ENCODE measurements at places on chromosomes 13 and 19.
A peak's percentile ranks its signal among the peaks of the same experiment; 100 is the strongest.

DNA sequence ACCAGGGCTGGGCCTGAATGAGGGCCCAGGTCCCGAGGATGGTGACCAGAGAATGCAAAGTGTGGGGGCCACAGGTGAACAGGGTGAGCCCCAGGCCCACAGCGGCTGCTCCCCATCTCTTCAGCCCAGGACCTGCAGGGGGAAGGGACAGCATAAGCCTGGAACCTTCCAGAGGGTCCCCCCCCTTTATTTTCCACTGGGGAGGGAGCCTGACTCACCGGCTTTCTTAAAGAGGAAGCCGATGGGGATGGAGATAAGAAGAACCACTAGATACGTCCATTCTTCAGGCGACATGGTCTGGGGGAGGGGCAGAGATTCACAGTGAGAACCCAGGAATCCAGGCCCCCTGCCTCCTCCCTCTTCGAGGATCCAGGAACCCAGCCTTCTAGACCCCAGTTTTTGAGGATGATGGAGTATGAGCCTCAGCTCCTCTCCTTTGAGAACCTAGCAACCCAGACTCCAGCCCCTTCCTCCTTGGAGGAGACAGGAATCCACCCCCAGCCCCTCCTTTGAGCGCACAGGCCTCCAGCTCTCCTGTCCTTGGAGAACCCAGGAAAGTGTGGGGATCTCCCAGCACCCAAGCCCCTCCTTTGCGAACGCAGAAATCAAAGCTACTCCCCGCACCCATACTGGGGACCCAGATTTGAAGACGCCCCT lies 1.0 kb downstream of the MBOAT7 start:
- H3K4me3 ChIP-seq: peak overlapping the region; percentile 93
- H3K36me3 ChIP-seq: peaks cover 30% of the 10 kb centered on the region
- peak overlapping the region; percentile 93 for H3K27ac ChIP-seq
- H3K4me1 ChIP-seq: peaks cover 38% of the 10 kb centered on the region
- DNase-seq: no peak

DNA sequence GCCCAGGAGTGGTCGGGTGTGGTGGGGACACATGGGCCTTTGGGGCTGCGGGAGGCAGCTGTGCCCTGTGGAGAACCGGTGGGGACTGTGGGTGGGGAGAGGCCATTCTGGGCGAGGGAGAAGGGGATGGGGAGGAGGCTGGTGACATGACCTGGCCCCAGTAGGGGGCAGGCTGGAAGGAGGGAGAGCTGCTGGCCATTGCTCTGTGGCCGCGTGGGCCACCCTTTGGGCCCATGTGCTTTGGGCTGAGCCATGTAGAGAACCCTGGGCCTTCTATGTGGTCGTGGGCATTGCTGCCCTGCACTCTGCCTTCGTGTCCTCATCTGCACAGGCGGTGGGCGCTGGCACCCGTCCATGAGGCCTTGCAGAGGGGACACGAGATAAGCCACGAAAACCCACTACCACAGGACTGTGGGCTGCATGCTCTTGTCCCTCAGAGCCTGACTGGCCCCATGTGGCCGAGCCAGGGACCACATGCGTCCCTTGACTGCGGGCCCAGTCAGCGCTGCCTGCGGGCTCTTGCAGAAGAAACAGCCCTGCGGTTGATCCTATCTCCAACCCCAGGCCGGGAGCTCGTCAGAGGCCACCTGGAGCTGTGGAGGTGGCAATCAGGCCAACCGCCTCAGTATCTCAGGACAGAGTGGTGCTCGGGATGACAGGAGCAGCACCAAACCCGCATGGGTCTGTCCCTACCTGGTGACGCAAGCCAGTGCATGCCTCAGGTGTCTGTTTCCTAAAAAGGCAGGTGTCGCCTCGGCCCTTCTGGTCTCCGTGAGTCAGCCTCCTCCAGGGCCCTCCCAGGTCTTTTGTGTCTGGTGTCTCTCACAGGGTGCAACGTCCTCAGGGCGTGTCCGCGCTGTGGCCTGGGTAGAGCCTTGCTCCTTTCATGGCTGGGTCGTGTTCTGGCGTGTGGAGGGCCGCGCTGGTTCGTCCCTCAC lies 14.3 kb downstream of the FZR1 start:
- peaks cover 26% of the 10 kb centered on the region for H3K36me3 ChIP-seq
- no peak overlapping the region for H3K4me3 ChIP-seq
- DNase-seq: no peak
- peaks cover 3% of the 10 kb centered on the region for H3K27me3 ChIP-seq
- peaks cover 33% of the 10 kb centered on the region for H3K4me1 ChIP-seq

- no peak overlapping the region for H3K4me3 ChIP-seq
- no peak overlapping the region for H3K27ac ChIP-seq
- H3K36me3 ChIP-seq: no peaks in the 10 kb centered on the region
- H3K4me1 ChIP-seq: no peaks in the 10 kb centered on the region
These were observed 100.2 kb upstream of the RFC3 start for GRCh38 chr13:33717775-33718174.

GRCh38 chr13:53182724-53183123 lies 154.1 kb downstream of the OLFM4 start:
- H3K36me3 ChIP-seq: peaks cover 11% of the 10 kb centered on the region
- H3K27ac ChIP-seq: no peak overlapping the region
- DNase-seq: no peak

- H3K36me3 ChIP-seq: peaks cover 59% of the 10 kb centered on the region
- peaks cover 12% of the 10 kb centered on the region for H3K4me1 ChIP-seq
- no peak overlapping the region for H3K4me3 ChIP-seq
- no peak for DNase-seq
These were observed 12.1 kb downstream of the ZBTB7A start for GRCh38 chr19:4054441-4055208.

DNA sequence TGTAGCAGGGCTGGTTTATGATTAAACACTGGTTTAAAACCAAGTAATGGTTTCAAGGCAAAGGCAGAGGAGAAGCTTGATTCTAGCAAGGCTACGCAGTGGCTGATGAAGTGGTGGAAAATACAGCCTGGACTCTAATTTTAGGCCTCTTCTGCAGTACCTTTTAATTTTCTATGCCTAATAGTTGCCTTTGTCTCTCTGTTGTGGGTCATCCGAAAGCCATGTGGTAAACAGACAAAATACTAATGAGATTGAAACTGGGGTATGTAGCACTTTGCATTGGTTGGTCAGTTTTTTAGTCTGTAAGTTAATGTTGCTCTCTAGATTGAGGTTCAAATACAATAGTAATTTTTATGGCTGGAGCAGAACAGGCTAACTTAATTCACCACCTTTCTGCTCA lies 3.3 kb downstream of the LMO7 start:
- no peak overlapping the region for H3K4me3 ChIP-seq
- DNase-seq: no peak

DNA sequence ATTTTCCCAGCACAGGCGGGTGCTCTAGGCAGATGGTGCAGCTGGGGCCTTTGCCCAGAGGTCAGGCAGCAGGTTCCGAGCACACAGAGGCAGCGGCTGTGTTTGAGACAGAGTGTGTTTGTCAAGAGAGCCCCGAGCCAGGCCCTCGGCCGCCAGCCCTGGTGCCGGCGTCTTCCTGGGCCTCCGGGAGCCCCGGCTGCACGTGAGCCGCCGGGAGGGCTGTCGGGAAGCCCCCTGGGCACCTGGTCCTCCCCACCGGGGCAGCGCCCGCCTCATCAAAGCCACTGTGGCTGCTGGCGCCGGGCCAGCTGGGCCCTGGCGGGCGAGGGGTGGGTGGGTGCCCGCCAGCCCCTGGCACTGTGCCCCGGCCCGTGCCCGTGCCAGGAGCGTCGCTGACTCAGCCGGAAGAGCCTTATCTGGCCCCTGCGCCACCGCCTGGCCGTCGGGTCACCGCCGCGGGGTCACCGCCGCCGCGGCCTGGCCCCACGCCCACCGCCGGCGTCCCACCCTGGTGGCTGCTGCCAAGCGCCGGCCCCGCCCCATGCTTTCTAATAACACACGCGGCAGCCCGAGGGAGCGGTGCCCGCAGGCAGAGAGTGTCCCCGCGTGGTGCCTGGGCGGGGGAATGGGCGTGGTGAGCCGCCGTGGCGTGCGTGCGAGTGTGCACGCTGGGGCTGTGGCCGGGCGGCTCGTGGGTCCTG lies 14.9 kb downstream of the ARID3A start:
- peak overlapping the region; percentile 94 for H3K27ac ChIP-seq
- H3K36me3 ChIP-seq: peaks cover 82% of the 10 kb centered on the region
- peaks cover 36% of the 10 kb centered on the region for H3K4me1 ChIP-seq
- no peak overlapping the region for H3K4me3 ChIP-seq

- H3K4me3 ChIP-seq: no peak overlapping the region
- peaks cover 27% of the 10 kb centered on the region for H3K4me1 ChIP-seq
- peaks cover 67% of the 10 kb centered on the region for H3K36me3 ChIP-seq
- DNase-seq: no peak
- H3K27me3 ChIP-seq: peaks cover 3% of the 10 kb centered on the region
- H3K27ac ChIP-seq: no peak overlapping the region
These were observed 4.8 kb downstream of the ZNF304 start for GRCh38 chr19:57355916-57356315.

DNA sequence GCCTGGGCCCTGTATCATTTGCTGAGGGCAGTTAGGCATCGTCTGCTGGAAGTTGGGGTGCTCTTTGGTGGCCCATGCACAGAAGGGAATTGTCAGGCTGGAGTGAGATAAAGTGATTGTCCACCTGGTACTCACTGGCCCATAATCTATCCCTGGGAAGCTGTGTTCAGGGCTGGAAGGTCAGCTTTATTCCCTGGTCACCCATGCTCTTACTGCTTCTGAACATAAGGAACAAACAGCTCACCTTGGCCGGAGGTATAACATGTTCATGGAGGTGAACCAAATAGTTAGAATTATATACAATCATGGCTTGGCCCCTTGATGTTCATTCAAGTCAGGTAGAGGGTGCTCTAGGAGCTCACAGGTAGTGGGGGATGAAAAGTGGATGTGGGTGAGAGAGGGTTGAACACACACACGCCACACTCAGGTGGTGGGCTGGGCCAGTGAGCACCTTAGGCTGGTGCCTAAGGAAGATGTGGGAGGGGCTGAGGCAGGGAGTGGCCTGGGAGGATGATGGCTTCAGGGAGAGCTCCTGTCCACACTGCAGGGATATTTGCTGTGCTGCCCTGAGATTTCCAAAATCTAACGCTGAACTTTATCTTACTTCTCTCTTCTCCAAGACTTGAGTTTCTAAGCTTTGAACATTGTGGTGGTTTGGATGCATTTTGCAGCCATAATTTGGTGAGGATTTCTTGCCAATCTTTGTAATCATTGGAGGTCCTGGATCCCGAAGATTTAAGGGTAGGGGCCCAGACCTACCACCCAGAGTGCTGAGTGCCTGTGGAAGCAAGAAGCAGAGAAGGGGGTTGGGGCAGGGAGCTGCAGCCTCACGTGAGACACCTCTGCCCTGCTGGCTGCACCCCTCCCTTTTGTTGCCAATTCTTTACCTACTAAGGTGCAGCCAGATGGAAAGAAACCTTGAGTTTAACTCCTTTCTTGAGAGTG lies 420.6 kb downstream of the ZNF536 start:
- H3K36me3 ChIP-seq: no peaks in the 10 kb centered on the region
- peaks cover 6% of the 10 kb centered on the region for H3K4me1 ChIP-seq
- H3K4me3 ChIP-seq: no peak overlapping the region
- DNase-seq: no peak

GRCh38 chr19:37361994-37362393 lies 8.9 kb upstream of the ZNF527 start:
- no peak for DNase-seq
- H3K4me1 ChIP-seq: no peaks in the 10 kb centered on the region
- H3K27me3 ChIP-seq: peaks cover 3% of the 10 kb centered on the region
- no peak overlapping the region for H3K27ac ChIP-seq
- H3K4me3 ChIP-seq: no peak overlapping the region
- peaks cover 98% of the 10 kb centered on the region for H3K36me3 ChIP-seq

- DNase-seq: no peak
- H3K27ac ChIP-seq: no peak overlapping the region
- peaks cover 47% of the 10 kb centered on the region for H3K27me3 ChIP-seq
- no peaks in the 10 kb centered on the region for H3K36me3 ChIP-seq
- H3K4me3 ChIP-seq: no peak overlapping the region
- H3K4me1 ChIP-seq: peaks cover 26% of the 10 kb centered on the region
These were observed 128.8 kb downstream of the ZDHHC20 start for GRCh38 chr13:21330126-21330861.

GRCh38 chr19:10258080-10258710 lies 6.2 kb downstream of the MRPL4 start:
- peaks cover 38% of the 10 kb centered on the region for H3K36me3 ChIP-seq
- H3K27ac ChIP-seq: no peak overlapping the region
- peaks cover 9% of the 10 kb centered on the region for H3K27me3 ChIP-seq
- no peak overlapping the region for H3K4me3 ChIP-seq
- H3K4me1 ChIP-seq: peaks cover 6% of the 10 kb centered on the region

DNA sequence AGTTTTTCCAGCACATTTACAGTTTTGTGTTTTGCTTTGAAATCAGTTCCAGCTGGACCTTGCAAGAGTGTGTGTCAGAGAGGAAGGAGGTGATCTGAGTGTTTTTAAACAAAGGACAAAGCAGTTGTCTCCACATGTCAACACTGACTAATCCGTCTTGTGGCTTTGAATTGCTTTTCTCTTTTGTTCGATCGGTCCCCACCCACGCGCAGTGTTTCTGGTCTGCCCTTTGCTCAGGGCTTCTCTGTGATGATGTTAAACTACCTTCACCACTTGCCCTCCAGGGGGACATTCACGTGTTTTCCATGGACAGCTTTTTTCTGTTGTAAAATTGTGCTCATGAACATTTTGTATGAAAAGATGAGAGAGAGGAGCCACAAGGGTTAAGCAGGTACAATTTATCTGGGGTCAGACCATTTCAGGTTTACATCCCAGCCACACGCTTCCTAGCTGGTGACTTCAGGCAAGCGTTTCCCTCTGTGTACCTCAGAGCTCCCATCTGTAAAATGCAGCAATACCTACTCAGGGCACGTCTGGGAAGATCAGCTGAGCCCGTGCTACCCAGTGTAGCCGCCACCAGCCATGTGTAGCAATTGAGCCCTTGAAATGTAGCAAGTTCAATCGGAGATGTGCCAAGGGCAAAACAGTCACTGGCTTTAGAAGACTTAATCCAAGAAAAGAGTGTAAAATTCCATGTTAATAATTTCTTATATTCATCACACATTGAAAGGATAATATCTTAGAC lies 13.5 kb upstream of the PLA2G4C start:
- H3K4me3 ChIP-seq: no peak overlapping the region
- H3K36me3 ChIP-seq: peaks cover 86% of the 10 kb centered on the region
- no peak for DNase-seq
- H3K4me1 ChIP-seq: peaks cover 6% of the 10 kb centered on the region
- H3K27ac ChIP-seq: peak overlapping the region; percentile 64

GRCh38 chr19:29372091-29372415 lies 153.7 kb upstream of the VSTM2B start:
- peaks cover 11% of the 10 kb centered on the region for H3K27me3 ChIP-seq
- no peaks in the 10 kb centered on the region for H3K36me3 ChIP-seq
- no peak overlapping the region for H3K27ac ChIP-seq
- DNase-seq: no peak
- H3K4me3 ChIP-seq: no peak overlapping the region
- H3K4me1 ChIP-seq: peaks cover 11% of the 10 kb centered on the region

Measured in nephron progenitor cell (in vitro differentiated cells).